ENCODE measurements at places on chromosomes 1 and 21.

GRCh38 chr21:36120304-36120888 is 14.5 kb upstream of the CBR3 start:
- DNase-seq = no peak

- DNase-seq = no peak
Measured at GRCh38 chr21:27244352-27244751, 277.5 kb upstream of the ADAMTS5 start.

GRCh38 chr1:245216366-245217115 is 61.8 kb downstream of the KIF26B start:
- DNase-seq = no peak

DNA sequence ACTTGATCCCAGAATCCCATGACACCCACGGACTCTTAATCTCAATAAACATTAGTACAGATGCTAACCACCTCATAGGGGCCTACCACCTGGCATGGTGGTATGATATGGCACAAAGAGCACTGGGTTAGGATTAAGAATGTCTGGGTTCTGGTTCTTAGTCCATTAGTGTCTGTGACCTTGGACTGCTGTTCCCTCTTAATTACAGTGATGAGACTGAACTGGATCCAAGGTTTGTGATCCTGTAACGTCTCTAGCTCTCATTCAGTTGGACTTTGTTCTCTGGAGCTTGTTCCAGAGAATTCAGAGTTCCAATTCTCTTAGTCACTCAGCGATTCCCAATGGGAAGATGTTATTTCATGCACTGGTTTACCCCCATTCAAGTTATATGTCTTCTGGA is 23.6 kb upstream of the PIGC start:
- DNase-seq = no peak

GRCh38 chr1:219292999-219293398 is 119.3 kb downstream of the LYPLAL1 start:
- no peak for DNase-seq

- no peak for DNase-seq
Measured at GRCh38 chr1:29548091-29548490, 311.8 kb downstream of the PTPRU start.

GRCh38 chr1:190615818-190616217 is 138.2 kb upstream of the BRINP3 start:
- no peak for DNase-seq

- no peak for DNase-seq
Measured at GRCh38 chr21:36203603-36203889, 46.9 kb downstream of the DOP1B start.

GRCh38 chr1:184166485-184166884 is 115.0 kb downstream of the TSEN15 start:
- DNase-seq = no peak

DNA sequence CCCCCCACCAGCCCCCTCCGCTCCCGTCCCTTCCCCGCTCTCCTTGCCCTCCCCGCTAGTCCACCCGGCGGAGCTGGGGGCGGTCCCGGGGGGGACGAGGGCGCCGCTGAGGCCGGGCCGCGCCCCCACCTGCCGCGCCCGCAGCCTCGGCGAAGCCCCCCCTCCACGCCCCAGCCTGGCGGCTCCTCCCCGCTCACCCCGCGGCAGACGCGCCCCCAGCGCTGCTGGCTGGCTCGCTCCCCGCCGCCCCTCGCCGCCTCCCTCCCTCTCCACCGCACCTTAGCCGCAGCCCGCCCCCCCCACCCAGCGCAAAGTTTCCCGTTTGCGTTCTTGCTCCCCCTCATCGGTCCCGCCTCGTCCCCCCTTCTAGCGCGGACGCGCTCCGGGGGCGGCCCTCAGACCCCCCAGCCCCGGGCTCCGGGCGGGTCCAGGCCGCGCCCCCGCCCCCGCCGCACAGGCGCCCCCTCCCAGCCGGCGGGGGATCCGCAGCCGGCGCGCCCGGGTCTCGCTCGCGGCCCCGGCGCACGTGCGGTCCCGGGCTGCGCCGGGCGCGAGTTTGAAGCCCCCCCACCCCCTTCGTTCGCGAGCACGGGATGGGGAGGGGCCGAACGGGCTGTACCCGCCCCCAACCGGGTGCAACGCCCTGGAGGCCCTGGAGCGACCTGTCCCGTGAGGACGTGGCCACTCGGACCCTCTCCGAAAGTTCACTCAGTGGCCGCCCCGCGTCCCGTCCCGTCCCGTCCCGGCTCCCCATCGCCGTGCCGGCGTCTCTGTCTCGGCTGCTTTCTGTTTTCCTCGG is 623 bp downstream of the PTPRF start:
- no peak for DNase-seq

GRCh38 chr1:73778471-73778870 is 419.5 kb downstream of the LRRIQ3 start:
- DNase-seq = no peak

DNA sequence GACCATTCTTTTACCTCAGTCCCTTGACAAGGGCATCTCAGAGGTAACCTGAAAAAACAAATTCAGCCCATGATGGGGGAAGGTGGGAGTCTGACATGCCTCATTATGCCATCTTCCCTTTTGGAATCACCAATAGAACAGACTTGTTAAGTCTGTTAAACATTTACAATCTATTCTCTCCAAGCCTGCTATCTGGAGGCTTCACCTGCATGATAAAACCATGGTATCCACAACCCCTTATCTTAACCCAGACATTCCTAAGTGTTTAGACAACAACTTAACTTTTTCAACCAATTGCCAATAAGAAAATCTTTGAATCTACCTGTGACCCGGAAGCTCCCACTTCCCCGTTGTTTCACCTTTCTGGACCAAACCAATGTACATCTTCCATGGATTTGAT is 233.0 kb upstream of the CACYBP start:
- DNase-seq = no peak

DNA sequence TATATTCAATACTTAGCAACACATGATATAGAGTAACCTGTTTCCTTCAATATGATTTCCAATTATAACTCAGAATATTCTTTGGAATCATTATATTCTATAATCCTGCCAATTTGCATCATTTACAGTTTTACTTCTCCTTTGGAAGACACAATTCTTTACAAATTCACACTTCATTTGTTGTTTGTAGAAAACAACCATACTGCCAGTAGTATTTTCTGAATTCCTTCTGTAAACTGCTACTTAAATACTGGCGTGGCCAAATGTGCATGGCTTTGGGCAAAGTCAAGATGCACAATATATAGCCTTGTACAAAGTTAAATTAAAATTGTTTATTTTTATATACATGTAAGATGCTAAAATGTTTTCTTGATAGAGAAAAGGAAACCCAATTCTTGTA is 687.1 kb upstream of the NEGR1 start:
- DNase-seq = no peak

- peak; percentile 4 for DNase-seq
Measured at GRCh38 chr1:68010090-68010489, 40.3 kb downstream of the DIRAS3 start.

GRCh38 chr1:92445865-92446264 is 40.9 kb downstream of the GFI1 start:
- no peak for DNase-seq

DNA sequence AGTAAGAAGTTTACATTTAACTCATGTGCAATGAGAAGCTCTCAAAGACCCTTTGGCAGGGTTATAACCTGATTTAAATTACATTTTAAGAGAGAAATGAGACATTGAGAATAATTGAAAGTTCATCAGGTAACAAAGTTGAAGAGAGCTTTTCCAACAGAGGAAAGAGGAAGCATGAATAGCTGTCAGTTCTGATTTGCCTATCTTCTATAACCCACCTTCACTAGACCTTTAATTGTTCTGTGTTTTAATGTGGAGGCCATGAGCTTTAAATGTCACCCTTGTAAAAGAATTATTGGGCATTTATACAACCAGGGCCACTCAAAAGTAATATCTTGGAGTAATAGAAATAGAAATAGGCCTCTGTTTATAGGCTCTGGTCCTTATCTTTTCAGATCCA is 9.3 kb upstream of the FCRL1 start:
- no peak for DNase-seq

- peak; percentile 92 for DNase-seq
Measured at GRCh38 chr1:170162459-170163246, 16.9 kb downstream of the NTMT2 start.

- no peak for DNase-seq
Measured at GRCh38 chr1:41919131-41919530, 409 bp upstream of the HIVEP3 start.

DNA sequence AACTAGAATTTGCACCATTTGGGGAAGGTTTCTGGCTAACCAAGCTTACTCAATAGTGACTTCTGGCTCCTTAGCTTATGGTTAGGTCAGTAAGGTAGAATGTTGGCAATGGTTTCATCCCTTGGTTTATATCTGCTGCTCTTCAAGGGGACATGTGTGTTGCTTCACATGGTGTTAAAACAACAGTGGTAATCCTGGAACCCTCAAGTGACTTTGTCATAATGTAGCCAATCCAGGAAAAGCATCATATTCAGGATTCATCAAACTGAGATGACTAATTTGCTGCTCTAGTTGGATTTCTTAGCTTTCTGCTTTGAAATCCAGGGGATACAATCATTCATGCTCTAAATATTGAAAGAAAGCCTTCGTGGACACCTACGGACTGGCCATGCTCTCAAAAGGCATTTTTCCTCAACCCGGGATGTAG is 108.7 kb downstream of the RGL1 start:
- DNase-seq = no peak

Measured in smooth muscle cell of the brain vasculature (primary cell).